Type B pancreatic cell (in vitro differentiated cells): ENCODE measurements at places on chromosomes 5 and 9. TPM values are rescaled to one million over a fixed set of nuclear protein-coding genes. Genes with fewer than 3 reads are reported as not detected.
A peak's percentile ranks its signal among the peaks of the same experiment; 100 is the strongest.

DNA sequence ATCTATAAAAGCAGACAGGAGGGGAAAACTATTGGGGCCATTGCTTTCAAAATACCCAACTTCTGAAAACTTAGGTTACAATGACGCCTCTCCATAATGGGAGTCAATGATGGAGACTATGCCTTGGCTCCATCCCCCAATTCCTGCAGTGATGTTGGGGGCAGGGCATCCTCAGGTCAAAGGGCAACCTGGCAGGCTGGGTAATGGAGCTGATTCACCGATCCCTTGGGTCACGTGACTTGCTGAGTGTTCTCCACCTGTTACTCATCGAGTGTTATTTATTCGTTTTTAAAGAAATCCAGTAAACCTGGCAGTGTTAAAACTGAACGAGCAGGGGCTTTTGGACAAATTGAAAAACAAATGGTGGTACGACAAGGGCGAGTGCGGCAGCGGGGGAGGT is 244.4 kb downstream of the FAM114A2 start:
- DNase-seq, result no peak

- no peak for DNase-seq
Measured at GRCh38 chr9:77486968-77487367, 161.2 kb downstream of the GNA14 start.

Gene ANKRD18A
- 4.3 and 7.1 TPM in 2 replicates for total RNA-seq

DNA sequence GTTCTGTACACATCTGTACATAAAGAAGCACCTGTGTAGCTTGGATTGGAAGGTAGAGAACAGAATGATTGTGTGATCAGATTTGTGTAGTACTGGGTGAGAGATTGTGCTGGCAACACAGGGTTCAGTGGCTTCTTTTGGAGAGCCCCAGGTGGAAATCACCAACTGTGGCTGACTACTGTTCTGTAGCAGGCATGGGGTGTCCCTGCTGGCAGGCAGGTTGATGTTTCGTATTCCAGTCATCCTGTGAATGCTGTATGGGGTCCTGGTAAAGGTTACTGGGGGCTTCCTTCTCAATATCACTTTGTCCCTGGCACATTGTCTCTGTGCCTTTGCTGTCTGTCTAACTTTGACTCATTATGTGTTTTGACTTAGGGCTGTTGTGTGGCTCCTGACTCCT is 5.3 kb downstream of the ASPN start:
- DNase-seq, result no peak

- DNase-seq, result no peak
Measured at GRCh38 chr5:26538226-26538625, 500.2 kb downstream of the CDH9 start.

Gene ADGRV1
- total RNA-seq, result 13.6 and 29.5 TPM in 2 replicates

DNA sequence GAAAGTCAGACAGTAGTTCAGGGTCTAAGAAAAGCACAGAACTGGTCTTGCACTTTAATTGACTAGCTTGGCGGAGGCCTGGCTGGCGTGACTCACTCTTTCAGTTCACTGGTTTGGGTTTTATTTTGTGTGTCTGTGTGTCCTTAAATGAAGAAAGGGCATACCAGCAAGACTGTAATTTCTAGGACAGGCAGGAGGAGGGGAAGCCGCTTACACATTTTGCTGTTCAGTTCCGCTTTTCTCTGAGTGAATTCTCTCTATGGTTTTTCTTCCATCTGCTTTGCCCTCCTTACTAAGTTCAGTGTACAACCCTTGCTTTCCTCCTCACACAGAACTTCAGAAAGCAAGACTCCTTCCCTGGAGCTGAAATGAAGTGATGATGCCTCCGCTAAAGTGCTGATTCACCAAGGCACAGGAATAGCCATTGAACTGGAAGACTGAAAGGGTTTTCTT is 150.8 kb downstream of the MEF2C start:
- DNase-seq, result no peak

Gene COL23A1
- total RNA-seq, result 1.5 and 15.5 TPM in 2 replicates

DNA sequence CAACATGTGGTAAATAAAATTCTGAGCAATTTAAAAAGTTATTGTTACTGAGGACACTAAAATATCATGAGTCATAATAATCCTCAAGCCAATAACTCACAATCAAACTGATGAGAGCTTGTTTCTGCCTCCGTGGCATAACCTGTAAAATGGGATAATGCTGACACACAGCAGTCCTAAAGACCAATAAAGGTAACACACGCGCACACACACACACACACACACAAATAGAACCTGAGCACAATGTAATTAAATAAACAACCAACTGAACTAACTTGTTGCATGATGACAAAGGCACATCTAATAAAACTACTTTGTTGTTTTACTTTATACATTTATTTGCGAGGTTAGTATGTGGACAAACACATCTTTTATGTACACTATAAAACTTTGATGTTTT is 358.2 kb downstream of the BNC2 start:
- no peak for DNase-seq

Gene TSTD2
- 17.9 and 24.9 TPM in 2 replicates for total RNA-seq

DNA sequence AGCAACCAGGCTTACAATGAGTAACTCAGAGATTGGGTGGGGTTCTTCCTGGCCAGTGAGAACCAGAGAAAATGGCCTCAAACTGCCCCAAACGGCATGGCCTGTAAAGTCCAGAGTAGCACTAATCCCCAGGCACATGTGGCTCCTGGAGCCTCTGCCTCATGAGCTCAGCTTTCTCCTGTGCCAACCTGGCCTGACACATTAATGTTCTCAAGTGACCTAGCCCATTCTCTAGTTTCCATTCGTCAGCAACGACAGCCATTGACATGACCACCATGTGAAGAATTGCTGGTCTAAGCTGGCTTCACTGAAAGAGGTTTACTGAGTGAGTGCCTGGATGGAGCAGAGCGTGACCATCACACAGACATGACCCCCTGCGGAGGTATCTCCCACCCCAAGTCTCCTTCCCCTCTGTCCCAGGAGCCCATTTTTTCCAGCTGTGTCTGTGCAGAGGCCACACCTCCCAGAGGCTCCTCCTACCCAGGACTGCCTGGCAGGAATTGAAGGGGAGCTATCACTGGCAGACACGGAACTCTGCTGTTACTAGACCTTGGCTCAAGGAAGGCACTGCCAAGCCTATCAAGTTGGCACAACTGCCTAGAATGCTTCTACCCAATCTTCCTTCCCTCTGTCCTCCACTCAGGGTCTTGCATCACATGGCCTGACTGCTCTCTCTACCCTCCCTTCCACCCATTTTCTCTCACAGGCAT is 59.0 kb upstream of the BOD1 start:
- no peak for DNase-seq

DNA sequence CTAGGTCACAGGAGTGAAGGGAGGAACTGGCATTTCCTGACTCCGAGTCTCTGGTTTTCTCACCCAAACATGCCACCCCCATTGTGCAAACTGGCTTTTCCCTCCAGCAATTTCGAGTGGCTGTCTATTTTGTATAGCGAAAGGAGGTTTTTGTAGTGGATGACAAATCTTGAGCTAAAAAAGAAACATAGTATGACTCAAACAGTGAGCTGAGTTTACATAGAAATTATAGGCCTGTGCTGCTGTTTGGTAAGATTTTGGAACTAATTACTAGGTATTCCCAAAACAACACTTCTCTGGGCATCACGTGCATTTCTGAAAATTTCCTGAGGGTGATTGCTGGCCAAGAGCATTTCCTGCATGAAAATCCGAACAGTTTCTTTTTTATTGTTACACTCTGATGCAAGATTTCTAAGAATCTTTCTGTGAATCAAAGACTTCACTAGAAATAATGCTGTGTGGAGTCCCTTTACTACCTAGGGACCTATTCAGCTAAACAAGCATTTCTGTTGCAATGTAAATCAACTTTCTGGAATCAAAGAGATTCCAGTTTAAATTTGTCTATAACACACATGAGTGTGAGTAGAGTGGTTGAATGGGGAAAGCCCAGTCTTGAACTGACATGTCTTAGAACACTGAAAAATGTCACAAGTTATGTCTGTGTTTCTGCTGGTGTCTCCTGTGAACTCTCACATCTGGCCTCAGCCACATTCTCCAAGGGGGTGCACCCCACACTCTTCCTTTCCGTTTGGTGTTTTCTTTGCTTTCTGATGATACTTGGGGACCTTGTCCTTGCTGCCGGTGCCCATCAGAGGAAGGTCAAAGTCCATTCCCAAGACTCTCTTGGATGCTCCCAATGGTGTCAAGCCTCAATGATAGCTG is 33.3 kb upstream of the DAPK1 start:
- no peak for DNase-seq

- peak; percentile 92 for DNase-seq
Measured at GRCh38 chr5:108727651-108728565, 19.8 kb upstream of the FER start.
